NCI-H1105 treated with DMSO at 0.1 percent for 48 hours (cell line): ENCODE measurements at places on chromosomes 1 and 21.

DNA sequence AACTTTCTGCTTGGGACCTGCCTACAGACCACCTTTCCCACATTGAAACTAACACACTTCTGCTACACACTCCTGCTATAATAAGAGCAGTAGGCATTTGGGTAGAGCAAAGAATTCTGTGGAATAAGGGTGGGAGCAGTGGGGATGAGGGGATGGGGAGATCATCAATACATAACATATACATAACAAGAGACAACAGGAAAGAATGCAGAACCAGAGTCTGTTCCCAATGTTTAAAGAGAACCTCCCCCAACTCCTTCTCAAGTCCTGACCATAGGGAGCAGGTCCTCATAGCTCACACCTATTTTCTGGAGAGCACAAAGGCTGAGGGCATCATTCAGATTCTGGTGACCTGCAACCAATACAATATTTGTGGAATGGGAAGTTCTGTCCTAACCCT, 121.6 kb upstream of the BARHL2 start:
- DNase-seq = no peak

DNA sequence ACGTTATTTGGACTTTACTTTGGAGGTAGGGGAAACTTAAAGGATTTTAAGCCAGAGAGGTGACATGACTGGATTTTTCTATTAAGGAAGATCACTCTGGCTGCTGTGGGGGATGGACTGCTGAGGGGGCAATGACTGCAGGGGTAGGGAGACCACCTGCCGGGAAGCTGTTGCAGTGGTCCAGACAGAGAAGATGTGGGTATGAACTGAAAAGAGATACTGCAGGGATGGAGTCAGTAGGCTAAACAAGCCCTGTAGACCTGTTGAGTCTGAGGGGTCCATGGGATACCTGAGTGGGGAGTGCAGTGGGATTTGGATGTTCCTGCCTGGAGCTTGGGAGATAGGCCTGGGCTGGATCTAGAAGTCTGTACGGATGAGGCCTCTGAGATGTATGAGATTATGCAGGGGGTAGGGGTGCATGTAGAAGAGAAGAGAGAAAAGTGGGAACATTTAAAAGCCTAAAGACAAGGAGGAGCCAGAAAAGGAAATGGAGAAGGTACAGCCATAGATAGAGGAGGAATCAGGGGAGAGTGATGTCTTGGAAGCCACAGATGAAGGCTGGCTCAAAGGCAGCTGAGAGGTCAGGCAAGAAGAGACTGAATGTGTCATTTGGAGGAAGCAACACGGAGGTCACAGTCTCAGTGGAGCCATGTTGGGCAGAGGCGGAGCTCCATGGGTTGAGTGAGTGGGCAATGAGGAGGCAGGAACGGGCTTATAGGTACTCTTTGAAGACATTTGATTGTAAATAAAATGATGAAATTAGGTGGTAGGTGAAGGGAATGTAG, 25.9 kb upstream of the KCNA2 start:
- DNase-seq = no peak

DNA sequence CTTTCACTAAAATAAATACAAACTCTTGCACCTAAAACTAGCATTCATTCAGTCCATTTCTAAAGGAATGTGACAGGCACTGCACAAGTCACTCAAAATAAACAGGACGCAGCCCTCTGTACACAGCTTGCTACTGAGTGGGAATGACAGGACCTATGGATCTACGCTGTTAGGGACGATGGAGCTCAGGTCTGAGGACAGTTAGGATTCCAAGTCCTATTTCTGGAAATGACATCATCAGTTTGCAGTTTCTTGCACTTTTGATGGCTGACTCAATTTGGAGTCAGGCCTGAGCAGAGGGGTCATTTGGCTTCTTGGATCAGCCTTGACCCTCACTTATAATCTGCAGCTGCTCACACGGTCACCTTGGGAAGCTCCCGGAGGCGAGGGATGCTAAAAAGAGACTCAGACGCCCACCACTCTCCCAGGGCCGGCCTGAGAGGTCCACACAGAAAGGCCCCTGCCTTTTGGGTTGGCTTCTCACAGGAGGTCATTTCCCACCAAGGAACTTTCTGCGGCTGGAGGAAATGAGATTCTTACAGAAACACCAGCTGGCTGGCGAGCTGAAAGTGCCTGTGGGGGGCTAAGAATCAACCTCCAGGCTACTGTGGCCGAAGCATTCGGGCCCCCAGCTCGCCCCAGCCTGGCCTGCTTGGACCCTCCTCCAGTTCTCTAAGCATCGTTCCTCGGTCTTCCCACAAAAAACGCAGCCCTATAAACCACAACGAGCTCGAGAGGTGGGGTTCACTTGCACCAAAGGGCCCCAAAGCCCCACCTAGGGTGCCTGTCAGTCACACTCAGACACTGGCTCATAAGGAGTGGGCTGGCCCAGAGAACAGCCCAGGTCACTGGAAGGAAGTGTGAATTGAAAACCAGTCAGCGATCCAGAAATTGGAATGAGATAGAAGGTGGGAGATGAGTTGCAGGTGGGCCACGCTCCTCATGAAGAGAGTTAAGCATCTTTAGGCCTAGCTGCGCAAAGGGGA, 8.9 kb upstream of the PDE9A start:
- no peak for DNase-seq

GRCh38 chr1:210291786-210292230, 36.9 kb upstream of the HHAT start:
- DNase-seq = peak; percentile 27

DNA sequence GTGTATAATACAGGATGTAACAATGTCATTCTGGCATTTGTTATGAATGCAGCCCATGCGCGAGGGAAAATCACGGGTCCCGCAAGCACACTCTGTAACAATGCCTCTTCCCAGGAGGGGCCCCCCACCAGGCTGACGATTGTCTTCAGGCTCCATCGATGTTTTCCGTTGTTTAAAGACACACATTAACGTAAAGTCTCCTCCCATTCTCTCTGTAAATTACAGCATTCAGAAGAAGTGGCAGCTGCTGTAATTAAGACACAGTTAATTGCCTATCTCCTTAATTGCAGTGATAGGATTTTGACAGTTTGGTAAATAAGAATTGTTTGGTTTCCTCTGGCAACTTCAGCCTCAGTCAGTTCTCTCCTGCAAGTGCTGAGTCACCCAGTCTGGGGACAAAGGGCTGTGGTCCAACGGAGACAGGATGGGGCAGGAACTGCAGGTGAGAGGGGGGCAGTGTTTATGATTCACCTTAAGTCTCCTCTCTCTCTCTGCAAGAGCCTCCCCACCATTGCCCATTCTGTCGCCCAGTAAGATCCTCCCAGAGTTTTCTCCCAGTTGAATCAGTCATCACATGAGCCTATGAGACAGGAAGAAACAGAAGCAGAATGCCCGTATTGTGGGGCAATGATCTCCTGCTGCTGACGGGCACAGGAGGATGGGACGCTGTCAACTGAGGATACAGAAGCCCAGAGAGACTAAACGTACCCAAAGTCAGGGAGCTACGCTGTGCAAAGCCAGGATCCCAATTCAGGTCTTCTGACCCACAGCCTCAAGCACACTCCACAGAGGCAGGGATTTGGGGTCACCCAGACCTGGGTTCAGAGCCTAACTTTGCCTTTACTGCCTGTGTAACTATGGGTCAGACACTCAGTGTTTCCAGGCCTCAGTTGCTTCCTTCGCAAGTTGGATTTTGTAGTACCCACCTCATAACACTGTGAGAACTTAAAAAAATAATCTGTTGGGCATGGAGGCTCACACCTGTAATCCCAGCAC, 110.0 kb downstream of the ADSS2 start:
- peak; percentile 70 for DNase-seq

DNA sequence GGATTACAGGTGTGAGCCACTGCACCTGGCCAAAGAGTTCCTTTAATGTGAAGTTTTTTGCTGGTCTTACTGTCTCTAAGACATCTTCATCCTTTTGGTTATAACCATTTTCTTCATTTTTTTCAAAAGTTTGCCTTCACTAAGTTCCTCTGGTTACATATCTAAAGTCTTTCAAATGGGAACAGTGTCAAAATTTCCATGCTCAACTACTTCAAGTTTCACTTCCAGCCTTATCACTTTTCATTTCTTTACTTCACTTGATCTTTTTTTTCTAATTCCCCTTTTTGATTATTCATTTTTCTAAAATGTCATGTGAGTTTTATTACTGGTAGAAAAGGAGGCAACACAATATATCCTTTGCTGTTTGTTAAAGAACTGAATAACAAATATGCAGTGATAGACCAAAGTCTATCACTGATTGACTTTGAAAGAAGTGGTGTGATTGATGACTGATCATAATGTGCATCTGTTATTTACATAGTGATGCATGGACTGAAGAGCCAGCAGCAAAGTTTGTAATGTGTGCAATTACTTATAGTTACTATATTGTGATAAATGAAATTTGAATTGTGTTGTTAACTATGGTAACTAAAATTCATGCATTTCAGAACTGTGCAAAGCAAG, 16.0 kb upstream of the ZFYVE9 start:
- no peak for DNase-seq

DNA sequence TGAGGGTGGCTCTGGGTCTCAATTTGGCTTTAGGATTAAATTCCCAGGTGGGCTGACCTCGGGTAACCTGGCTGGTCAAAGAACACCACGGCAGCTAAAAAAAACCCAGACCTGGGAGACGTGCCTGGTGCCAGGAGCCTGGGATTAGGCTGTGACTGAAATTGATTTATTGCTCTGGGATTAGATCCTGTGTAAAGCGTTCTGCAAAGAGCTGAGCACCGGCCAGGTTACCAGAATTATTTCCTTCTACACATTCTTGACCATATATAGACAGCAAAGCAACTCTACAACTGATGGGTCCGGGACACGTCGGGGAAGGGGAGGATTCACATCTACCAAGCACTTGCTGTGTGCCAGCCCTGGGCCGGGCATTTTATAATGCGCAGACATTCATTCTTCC, 45.2 kb downstream of the TMCO4 start:
- DNase-seq = no peak

DNA sequence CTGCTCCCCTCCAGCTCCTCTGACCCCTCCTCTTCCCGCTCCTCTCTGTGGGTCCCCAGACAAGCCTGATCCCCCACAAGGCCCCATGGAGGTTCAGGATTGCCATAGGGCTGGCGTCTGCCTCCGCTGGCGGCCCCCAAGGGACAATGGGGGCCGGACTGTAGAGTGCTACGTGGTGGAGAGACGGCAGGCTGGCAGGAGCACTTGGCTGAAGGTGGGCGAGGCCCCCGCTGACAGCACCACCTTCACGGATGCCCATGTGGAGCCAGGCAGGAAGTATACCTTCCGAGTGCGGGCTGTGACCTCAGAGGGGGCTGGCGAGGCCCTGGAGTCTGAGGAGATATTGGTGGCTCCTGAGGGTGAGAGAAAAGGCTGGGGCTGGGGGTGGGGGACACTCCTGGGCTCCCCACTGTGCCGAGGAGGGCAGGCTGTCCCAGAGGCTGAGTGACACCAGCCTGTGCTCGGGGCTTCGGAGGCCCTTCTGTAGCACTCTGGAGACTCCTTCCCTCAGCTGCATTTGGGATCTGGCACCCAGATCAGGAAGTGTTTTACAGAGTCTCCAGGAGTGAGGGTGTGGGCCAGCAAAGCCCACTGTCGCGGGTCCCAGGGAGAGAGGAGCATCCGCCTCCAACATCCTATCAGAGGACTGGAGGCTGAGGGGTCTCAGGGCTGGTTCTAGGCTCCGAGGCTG, 25.9 kb downstream of the IGFN1 start:
- no peak for DNase-seq

- DNase-seq = no peak
Measured at GRCh38 chr1:83641796-83642443, 357.0 kb downstream of the TTLL7 start.

GRCh38 chr1:153343040-153343681, 5.5 kb downstream of the PGLYRP4 start:
- no peak for DNase-seq

GRCh38 chr1:961132-961669, 817 bp downstream of the KLHL17 start:
- DNase-seq = no peak

DNA sequence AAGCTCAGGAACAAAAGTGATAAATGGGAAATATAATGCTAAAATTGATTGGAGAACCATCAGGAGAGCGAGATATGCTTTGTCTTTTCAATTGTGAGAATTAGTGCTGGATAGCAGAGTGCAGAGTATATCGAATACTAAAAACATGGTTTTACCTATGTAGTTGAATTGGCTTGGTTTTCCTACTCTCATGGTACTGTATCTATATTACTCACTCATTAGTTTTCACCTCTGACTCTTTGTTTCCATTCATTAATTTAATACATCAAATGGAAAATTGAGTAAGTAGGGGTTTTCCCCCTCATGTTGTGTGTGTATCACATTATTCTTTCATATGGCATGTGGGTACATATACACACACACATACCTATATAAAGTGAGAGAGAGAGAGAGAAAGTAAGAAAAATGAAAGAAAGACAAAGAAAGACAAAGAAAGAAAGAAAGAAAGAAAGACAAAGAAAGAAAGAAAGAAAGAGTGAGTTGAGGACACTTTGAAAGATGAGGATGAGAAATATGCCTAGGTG, 1574.5 kb downstream of the MRPL39 start:
- DNase-seq = no peak

GRCh38 chr1:23401313-23401712, 23.2 kb downstream of the TCEA3 start:
- no peak for DNase-seq

DNA sequence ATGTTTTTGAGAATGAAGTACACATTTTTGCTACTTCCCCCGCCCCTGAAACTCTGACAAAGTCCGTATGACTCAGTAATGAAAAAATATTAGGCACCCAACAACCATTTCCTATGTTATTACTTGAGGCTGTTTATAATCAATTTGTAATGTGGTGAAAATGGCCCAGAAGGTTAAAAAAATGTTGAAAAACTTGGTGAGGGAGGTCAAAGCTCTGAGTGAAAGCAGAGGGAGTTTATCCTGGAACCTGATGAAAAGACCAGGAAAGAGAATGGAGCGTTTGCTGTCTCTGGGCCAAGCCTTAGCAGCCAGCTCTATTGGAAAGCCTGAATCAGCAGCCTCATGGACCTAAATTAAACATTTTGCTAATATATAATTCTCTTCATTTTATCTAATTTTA, 367.7 kb upstream of the NEGR1 start:
- no peak for DNase-seq

GRCh38 chr1:205493241-205494085, 11.0 kb upstream of the CDK18 start:
- DNase-seq = no peak
